ENCODE measurements at places on chromosomes 2 and 18.

GRCh38 chr2:204947405-204947804 lies 402.1 kb downstream of the PARD3B start:
- DNase-seq, result no peak

- no peak for DNase-seq
These were observed 4.4 kb downstream of the CCDC88A start for GRCh38 chr2:55415300-55415699.

GRCh38 chr18:49778826-49779465 lies 34.4 kb downstream of the ACAA2 start:
- no peak for DNase-seq

GRCh38 chr2:197559681-197560080 lies 43.8 kb downstream of the MOB4 start:
- no peak for DNase-seq

GRCh38 chr2:45255563-45255962 lies 246.3 kb upstream of the SIX2 start:
- DNase-seq, result no peak

Data from GM04503 (cell line).